ENCODE measurements at places on chromosomes 1 and 21.

DNA sequence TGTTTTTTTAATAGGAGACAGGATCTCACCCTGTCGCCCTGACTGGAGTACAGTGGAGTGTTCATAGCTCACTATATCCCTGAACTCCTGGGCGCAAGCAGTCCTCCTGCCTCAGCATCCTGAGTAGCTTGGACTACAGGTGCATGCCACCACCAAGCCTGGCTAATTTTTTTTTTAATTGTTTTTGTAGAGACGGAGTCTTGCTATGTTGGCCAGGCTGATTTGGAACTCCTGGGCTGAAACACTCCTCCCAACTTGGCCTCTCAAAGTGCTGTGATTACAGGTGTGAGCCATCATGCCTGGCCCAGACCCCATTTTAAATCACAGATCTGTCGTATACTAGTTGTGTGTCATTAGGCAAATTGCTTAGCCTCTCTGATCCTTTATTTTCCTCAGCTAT is 161.1 kb downstream of the DYRK1A start:
- no peak for DNase-seq

DNA sequence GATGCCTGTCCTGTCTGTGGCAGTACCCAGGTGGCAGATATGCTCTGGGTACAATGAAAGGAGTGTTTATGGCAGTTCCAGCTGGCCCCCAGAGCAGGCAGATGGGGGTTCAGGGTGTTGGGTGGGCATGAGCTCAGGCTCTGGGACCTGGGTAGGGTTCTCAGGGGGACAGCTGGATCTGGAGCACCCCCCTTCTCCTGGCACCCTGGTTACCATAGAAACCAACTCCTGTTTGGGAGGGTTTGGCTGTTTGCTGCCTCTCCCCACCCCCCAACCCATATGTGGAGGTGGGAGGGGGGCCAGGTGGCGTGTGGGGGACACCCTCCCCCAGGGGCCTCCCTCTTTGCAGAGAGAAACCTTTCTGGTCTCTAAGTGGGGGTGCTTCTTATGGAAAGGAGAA is 7.1 kb downstream of the FOXO6 start:
- no peak for DNase-seq

GRCh38 chr1:80217377-80217986 is 1211.0 kb upstream of the ADGRL4 start:
- DNase-seq, result peak; percentile 52

GRCh38 chr1:36836196-36836883 is 198.0 kb downstream of the GRIK3 start:
- DNase-seq, result no peak

DNA sequence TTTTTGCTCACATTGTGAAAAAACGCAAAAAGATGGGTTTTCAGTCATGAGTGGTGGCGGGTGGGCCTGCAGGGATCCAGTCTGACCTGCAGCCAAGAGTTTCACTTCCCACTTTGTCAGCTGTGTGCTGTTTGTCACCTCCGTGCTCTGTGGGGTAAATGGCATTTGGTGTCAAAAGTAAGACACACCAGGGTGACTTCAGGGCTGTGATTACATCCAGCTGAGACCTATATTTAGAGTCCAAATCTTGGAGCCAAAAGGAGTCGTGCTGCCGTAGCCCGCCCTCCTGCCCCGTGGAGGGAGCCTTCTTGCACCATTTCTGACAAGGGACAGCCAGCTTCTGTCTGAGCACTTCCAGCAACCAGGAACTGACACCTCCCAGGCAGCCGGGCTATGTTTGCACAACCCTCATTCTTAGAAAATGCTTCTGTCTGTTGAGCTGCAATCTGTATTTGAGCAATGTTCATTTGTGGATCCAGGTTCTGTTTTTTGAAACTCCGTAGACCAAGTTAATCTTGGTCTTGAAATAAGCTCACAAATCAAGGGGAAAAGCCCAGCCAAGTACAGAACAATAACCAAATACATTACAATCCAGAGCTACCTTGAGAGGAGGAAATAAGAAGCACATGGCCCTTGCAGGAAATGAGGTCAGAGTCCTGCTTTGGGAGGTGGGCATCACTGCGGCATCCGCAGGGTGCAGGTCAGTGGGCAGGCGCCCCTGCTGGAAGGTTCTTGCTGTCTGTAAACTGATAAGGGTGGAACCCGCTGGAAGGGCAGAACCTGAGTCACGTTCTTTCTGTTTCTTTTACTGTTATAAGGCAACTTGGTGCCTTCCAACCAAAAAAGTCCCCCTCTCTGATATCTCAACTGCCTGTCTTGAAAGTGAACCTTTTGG is 14.4 kb downstream of the ABCG1 start:
- peak; percentile 53 for DNase-seq

DNA sequence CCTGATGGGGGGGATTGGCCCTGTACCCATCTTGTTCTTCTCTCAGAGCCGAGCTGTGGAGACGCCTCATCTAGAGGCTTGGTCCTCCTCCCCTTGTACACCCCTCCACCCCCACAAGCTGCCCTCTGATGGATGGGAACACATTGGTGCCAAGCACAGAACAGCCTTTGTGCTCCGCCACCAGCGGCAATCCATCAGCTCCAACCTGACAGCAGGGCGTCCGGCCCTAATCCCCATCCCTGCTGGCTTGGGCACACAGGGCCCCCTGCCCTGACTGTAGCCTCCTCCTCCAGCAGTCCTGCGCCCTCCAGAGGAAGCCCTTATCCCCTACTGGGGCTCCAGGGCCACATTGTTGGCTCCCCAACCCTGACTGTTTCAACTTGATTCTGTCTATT is 3.8 kb upstream of the MYOG start:
- peak; percentile 81 for DNase-seq

DNA sequence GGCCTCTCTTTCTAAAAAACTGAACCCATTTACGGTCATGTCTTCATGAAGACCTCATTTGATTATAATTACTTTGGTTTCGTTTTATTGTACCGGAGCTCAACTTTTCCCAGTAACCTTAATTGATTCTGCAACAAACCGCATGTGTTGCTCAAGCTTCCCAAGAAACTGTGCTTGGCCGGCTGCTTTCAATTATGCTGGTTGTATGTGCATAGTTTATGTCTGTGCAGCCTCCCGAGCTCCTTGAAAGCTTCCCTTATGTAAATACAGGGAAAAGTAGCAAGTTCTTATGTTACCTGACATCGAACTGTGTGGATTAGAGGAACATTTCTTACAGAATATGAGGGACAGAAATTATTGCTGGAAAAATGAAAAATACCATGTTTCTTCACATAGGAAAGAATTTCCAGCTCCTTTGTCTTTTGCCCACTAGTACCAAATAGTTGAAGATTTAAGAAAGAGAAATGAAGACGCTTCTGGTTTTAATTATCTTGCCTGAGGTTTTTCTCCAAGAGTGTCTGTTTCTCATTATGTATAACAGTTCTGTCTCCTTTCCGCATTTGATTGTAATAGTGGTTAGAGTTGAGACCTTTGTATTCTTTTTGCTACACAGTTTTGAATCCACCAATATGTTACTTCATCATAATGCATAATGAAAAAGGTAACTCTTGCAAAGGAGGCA is 2.1 kb downstream of the VCAM1 start:
- no peak for DNase-seq

DNA sequence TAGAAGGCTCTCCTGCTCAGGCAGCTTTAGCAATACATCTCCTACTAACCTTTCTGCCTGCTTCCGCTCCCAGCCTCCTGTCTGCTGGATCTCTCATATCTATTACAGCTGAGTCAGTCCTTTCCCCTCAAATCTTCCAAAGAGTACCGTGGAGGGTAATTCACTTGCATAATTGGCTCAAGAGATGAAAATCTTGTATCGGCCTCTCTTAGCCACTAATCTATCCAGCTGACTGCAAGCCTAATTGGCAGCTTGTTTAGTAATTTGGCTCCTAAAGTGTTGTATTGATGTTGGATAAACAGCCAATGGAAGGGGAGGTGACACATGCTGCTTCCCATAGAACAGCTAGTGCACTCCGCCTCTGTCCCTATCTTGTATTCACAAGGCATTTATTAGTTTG is 195.7 kb downstream of the GPATCH2 start:
- no peak for DNase-seq

DNA sequence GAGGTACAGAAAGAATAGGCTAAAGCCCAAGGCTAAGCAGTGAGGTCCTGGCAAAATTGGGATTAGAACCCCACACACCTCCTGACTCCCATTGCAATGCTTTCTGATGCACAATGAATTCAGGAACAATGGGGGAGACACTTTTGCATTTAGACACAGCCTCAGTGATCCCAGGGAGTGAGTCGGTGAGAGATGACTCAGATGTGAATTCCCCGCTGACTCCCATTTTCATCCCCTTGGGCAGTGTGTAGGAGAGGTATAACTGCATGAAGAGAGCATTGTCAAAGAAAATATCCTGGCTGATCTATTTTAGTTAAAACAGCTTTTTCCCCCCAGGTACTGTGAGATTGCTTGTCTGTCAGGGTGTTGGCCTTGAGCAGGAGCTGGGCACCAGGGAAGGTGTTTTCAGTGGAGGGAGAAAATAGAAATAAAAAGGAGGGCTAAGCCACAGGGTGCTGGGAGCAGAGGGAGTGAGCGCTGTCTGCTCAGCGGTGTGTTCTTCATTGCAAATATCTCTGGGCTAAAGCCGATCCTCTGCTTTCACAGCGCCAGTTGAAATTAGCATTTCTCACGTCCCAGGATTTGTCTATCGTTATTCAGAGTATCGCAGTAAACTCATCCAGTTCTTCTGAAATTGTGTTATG is 247.7 kb upstream of the PTBP2 start:
- no peak for DNase-seq

- no peak for DNase-seq
These were observed 1.6 kb downstream of the ADAMTS5 start for GRCh38 chr21:26965040-26965906.

DNA sequence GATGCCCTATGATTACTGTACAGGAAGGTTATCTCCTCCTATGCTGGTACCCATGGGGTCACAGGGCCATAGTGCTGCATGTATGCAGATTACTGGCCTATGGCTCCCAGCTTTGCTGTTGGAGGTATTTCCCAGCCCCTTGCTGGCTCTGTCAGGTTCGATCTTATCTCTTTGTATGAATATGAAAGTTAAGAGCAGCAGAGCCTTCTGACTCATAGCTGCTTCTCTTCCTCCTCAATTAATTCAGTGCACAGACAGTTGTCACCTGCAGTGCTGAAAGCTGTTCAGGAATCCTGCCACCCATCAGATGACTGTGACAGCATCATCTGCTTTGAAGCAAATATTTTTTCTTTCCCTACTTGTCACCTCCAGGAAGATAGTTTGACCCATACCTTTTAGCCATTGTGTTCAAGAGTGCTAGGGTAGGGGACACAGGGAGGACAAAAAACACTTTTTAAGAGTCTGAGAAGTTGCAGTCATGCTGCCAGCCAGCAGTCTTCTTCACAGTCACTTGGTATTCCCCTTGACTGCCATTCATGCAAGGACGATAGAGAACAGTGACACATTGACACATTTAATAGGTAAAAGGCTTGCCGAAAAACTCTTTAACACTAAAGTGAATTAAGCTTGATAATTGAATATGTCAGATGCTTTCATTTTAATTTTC is 73.1 kb downstream of the KIF1B start:
- no peak for DNase-seq

- DNase-seq, result no peak
These were observed 2.5 kb downstream of the FOXO6 start for GRCh38 chr1:41363591-41364320.

DNA sequence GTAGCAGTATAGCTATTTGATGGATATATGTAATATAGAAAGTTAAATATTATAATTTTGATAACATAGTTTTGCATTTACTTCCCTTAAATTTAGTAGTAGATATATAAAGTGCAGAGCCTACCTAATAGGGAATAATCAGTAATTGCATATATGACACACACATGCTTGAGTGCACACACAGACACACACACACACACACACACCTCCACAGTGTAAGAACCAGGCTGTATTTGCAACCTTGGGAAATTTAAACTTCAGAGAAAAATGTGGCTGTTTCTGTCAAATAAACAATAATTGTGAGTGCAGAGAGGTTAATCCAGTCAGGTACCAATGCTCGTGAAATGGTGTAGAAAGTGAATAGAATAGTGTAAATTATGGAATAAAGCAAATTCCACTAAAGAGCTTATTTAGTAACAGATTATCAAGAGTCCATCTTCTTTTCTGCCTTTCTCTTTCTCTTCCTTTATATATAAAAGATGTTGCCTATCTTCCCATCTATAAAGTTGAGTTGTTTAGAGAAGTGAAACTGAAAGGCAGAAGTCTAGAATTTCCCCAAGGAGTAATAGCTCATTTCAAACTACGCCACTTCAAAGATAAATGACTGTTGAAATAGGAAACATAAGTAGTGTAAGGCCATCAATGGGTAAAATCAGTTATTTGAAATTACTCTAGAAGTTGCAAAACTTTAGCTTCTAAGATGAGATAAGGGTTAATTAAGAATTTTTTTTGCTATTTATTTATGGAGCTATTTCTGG is 273.7 kb downstream of the SRGAP2C start:
- DNase-seq, result peak; percentile 71

DNA sequence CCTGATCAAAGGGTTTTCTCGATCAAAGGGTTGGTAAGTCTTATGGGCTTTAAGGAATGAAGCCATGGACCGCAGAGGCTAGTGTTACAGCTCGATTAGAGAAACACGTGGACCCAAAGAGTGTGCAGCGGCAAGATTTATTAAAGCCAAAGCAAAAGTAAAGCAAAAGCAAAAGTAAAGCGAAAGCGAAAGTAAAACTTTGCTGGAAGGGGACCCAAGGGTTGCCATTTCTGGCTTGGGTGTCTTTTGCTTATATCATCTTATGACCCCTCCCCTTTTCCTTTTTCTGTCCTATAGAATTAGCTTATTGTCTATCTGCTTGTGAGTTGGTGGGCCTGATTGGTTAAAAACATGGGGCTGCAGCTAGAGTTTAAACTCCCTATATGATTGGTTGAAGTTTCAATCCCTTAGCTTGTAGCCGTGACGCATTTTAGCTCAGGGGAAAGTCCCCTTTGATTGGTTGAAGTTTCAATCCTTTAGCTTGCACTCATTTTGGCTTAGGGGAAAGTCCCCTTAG is 957.0 kb downstream of the AMY1C start:
- DNase-seq, result no peak

- no peak for DNase-seq
These were observed 30.0 kb downstream of the TNR start for GRCh38 chr1:175713381-175713780.

DNA sequence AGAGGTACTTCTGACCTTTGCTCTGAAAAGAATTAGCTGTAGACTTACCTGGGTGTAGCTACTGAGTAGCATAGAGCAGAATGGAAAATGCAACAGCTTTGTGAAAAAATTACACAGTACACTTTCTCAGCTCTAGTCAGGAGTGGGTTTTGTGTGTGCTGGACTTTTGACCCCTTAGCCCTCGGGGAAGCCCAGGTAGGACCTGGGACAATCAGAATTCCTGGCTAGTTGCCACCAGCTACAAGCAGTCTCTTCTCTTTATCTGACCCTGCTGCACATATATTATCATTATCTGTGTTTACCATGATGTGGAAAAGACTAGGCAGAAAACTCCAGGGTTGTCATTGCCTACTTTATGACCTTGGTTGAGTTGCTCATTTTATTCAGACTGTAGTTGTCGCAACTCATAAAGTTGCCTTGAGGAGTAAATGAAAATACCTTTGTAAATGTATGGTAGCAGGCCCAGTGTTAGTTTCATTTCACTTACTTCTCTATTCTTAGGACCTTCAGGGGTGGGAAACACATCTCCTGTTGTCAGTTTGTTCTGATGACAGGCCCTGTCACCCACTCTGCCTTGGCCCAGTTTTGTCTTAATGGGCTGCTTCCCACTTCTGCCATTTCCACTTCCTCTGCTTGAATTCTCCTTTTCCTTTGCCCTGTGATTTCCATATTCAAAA is 5.4 kb downstream of the NEK7 start:
- DNase-seq, result no peak

- peak; percentile 64 for DNase-seq
These were observed 7.6 kb downstream of the ZBTB48 start for GRCh38 chr1:6587261-6588005.

- no peak for DNase-seq
These were observed 21.2 kb upstream of the ADAR start for GRCh38 chr1:154629061-154629674.
